ENCODE measurements at places on chromosomes 11 and 22.

- DNase-seq = no peak
These were observed 54.7 kb downstream of the ETS1 start for GRCh38 chr11:128532572-128533091.

GRCh38 chr11:63760487-63761079 is 8.0 kb downstream of the ZFTA start:
- DNase-seq = no peak

DNA sequence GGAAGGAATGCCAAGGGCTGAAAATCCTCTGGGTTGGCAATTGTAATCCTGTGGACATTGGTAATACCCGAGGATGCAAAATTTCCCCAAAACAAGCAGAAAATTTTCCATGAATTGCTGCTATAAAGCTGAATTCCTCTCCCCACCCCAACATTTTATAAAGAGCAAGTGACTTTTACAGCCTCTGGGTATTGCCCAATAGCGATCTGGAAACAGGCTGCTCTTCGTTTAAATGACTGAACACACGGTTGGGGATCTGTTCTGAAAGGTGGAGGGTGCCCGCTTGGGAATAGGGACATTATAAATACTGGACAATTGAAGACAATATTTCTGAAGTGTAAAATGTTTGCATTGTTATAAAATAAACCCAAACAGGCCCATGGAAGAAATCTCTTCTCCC is 20.6 kb downstream of the EHF start:
- DNase-seq = no peak

- no peak for DNase-seq
These were observed 8.2 kb upstream of the MAFF start for GRCh38 chr22:38193580-38193979.

GRCh38 chr11:9001736-9002135 is 2.1 kb downstream of the NRIP3 start:
- peak; percentile 30 for DNase-seq

DNA sequence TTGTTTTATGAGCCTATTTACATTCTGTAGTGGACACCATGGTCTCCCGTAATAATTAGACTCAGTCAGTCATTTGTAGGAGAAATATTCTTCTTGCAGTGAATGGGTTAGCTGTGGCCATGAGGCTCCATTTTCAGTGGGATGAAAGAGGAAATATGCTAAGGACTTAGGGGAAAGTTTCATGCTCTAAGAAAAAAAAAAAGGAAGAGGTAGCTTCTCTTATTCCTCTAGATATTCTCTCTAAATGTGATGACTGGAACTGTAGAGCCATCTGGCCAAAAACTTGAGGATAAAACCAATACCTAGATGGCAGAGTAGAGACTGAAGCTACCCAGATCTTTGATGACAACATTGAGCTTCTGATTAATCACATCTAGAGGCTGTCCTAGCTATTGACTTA is 75.8 kb upstream of the SESN3 start:
- no peak for DNase-seq

- no peak for DNase-seq
These were observed 18.0 kb downstream of the MN1 start for GRCh38 chr22:27783436-27784119.

DNA sequence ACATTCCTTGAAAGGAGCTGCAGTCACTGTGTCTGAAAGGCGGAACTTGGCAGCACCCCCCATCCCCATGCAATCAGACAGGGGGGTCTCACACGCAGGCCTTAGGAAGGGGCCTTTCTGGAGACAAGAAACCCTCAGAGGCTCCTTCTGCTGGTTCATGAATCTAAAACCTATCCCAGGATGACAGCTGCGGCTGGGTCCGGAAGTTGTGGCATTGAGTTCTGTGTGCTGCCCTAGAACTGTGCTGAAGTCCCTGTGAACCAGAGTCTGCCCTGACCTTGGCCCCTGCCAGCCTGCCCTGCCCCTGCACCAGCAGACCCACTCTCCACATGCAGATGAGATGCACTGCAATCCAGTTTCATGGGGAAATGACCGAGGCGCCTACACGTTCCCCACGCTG is 268.0 kb downstream of the CTTN start:
- no peak for DNase-seq

DNA sequence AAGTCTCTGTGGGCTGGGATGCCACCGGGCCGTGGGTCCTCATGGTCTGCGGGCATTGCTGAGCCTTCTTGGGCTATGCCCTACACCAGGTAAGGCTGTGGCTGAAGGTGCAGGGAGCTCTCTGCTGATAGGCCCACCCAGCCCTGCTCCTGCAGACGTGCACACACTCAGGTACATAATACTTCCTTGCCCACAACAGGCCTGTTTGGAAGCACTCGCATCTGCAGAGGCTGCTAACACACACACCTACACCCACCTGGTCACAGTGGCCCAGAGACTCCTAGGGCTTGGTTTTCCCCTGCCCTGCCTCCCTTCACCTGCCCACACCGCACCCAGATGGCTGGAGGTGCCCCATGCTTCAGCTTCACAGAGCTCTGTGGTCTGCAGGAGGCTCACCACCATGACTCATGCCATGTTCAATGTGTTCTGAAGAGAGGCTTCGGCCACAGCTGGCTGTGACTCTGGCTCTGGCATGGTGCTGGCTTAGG is 72.8 kb upstream of the KCNQ1OT1 start:
- DNase-seq = no peak

- no peak for DNase-seq
These were observed 56.8 kb downstream of the RPUSD4 start for GRCh38 chr11:126154691-126155090.

- no peak for DNase-seq
These were observed 35.1 kb upstream of the SUSD2 start for GRCh38 chr22:24146194-24146616.

- DNase-seq = no peak
These were observed 26.5 kb downstream of the CTTN start for GRCh38 chr11:70424765-70425344.

GRCh38 chr11:102274628-102275027 is 42.7 kb upstream of the BIRC3 start:
- no peak for DNase-seq

- no peak for DNase-seq
These were observed 4.1 kb downstream of the NEU3 start for GRCh38 chr11:74992852-74993251.

GRCh38 chr11:112971195-112971594 is 10.0 kb downstream of the NCAM1 start:
- no peak for DNase-seq

DNA sequence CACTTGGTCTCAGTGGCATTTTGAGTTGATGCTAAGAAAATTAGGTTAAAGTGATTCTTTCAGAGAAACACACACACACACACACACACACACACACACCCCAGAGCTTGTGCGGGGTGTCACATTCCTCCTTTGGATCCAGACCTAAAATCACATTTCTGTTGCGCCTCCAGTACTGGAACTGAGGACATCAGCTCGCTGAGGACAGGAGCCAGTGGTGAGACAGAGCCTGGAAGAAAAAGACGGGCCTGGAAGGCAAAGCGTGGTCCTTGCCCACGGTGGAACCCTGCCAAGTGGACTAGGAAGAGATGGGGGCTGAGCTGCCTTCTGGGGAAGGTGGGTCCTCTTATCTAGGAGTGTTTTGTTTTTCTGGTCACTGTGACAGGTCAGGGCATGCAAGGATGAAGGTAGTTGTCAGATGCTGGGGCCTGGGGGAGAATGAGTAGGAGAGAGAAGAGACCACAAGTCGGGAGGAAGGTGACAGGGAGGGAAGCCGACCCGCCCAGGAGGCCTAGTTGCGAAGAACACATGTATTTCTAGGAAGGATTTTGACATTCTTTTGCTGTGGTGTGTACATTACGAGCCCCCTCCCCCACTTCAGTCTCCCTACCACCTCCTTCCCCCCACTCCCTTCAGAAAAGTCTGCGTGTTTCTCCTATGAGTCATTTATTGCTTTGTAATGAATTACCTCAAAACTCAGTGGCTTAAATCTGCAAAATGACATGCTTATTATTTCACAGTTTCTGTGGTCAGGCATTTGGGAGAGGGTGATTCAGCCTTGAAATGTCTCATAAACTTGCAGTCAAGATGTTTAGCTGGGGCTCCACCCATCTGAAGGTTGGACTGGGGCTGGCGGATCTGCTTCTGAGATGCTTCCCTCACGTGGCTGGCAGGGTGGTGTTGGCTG is 4.8 kb upstream of the ELFN2 start:
- peak; percentile 21 for DNase-seq

DNA sequence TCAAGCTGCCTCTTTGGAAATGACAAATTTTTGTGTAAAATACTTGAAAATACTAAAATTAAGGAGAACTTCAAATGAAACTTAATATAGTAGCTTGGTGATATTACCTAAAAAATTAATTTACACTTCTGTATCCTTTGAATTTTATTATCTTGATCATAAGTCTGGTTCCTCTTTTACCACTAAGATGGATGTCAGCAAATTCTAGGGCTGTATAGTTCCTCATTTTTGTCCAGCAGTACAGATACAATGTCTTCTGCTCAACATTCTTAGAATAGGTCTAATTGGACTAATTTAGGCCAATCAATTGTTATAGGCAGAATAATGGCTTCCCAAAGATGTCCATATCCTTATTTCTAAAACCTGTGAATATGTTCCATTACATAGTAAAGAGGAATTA is 1298.0 kb upstream of the RAG2 start:
- DNase-seq = no peak

DNA sequence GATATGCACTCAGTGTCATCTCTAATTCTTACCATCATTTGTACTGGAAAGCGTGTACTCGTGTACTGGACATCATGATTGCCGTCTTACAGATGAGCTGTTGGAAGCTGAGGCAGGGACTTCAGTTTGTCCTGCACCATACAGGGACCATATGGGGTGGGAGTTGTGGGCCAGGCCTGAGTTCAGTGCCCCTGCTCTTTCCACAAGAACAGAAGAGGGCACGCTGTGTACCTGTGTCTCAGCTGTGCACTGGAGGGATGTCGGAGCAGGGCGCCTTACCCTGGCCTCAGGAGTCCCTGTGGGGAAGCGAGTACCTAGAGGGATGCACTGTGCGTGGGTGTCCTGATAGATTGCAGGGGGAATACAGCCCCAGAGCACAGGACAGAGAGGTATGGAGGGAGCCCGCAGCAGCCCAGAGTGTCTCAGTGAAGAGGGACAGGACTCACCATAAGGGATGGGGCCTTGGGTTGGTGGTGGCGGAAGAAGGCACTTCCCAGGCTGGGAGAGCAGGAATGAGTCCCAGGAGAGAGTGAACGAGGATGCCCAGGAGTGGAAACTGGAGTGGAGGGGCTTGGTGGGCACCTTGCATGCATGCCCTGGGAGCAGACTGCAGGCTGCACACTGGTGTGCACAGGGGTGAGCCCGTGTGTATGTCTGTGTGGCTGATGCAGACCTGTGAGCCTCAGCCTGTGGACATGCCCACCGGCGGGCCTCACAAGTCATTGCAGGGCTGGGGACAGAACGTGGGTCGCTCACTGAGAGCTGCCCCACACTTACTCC is 329.7 kb downstream of the TBC1D22A start:
- DNase-seq = no peak

GRCh38 chr11:28448186-28448585 is 340.0 kb downstream of the METTL15 start:
- no peak for DNase-seq

GRCh38 chr22:35398591-35398973 is 1.4 kb upstream of the MCM5 start:
- no peak for DNase-seq

- no peak for DNase-seq
These were observed 2.4 kb upstream of the TNNT3 start for GRCh38 chr11:1916986-1917522.

- no peak for DNase-seq
These were observed 138.9 kb upstream of the MTNR1B start for GRCh38 chr11:92830377-92831155.

GRCh38 chr22:46062971-46063631 is 86.1 kb upstream of the WNT7B start:
- DNase-seq = no peak

- DNase-seq = no peak
These were observed 76.0 kb downstream of the EHF start for GRCh38 chr11:34696862-34697261.

DNA sequence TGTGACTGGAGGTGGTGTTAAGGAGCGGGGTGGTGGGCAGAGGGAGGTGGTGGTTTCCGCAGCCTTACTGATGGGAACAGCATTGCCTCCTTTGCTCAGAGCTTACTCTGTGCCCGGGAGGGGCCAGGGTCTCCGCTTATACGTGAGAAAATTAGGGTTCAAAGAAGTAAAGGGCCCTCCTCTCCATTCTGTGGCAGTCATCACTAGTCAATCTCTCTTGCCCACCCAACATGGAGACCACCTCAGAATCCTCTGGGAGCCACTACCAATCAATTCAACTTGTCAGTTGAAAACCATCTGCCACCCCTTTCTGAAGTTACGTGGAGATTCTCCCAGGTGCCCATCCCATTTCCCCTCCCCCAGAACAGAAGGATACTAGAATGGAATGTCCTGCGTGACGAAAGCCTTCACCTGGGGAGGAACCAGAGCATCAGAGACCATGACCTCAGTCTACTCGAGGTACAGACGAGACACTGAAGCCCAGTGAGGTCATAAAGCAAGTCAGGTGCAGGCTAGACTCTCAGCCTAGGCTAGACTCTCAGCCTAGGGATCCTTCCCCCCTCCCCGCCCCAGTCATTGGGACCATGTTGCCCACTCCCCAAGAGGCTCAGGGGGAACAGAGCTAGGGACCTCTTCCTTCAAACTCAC is 2.0 kb downstream of the SELENOM start:
- no peak for DNase-seq

DNA sequence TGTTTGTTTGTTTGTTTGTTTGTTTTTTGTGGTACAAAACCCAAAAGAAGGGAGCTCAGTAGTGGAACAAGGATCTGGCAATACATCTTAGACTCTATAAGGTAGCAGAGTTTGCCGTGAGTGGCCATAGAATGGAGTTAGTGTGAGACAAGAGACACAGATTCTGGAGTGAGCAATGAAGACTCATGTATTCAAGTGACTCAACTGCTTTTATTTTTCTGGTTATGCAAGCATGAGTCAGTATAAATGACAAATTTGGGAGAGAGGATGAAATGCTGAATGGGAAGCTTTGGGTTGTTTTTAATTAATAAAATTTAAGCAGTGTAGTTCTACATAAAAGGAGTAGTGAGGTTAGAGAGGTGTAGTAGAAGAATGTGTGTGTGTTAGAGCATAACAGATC is 143.6 kb upstream of the ANO5 start:
- no peak for DNase-seq

GRCh38 chr22:43948836-43949406 is 6.3 kb upstream of the SAMM50 start:
- no peak for DNase-seq

- DNase-seq = no peak
These were observed 34.1 kb downstream of the GRK3 start for GRCh38 chr22:25598609-25599008.

DNA sequence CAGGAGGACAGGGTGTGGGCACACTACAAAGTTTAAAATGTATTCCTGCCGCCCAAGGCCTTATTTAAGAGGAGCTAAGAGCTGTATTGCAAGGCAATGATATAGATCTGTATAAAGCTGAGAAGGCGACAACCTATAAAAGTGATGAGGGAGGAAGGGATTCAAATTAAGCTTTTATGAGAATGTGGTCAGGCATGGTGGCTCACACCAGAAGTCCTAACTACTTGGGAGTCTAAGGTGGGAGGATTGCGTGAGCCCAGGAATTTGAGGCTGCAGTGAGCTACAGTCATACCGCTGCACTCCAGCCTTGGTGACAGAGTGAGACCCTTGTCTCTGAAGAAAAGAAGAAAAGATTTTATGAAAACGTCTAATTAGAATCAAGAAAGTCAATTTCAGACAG is 9.7 kb upstream of the GLB1L3 start:
- no peak for DNase-seq

- no peak for DNase-seq
These were observed 27.2 kb upstream of the GLYATL1 start for GRCh38 chr11:58912124-58912523.

All from stimulated activated CD8-positive, alpha-beta memory T cell treated with anti-CD3 and anti-CD28 coated beads, Interleukin-7, amount 100 ng/mL, for 4 hours (primary cell).